ENCODE measurements at places on chromosomes 1 and 21.

DNA sequence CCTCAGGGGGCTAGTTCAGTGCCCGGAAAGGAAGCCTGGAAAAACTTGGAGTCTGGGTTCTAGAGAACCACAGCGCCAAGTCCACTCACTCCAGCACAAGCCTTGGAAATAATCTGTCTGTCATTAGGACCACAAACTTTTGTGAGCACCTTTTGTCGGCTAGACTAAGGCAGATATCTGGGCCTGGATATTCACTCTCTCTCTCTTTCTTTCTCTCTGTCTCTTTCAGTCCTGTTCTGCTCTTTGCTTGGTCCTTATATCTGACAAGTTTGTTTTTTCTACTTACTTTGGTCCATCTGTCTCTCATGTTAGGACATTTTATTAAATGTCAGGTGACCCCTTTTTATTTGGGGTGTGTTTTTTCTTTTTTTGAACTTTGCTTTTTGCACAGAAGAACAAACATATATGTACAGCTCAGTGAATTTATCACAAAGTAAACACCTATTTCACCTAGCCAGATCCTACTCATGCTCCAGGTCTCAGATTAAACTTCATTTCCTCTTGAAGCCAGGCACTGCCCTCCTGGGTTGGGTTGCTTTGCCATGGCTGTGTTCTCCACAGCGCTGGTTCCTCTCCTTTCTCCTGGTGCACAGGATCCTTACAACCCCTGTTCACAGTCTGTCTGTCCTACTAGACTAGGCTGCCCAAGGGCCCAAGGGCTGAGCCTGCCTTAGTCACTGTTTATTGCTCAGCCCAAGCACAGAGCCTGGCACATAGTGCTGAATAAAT is 40.8 kb downstream of the TCEANC2 start:
- DNase-seq, result no peak

- DNase-seq, result no peak
These were observed 41.2 kb upstream of the WLS start for GRCh38 chr1:68273530-68273929.

GRCh38 chr1:92881391-92881790 is 49.6 kb downstream of the RPL5 start:
- no peak for DNase-seq

DNA sequence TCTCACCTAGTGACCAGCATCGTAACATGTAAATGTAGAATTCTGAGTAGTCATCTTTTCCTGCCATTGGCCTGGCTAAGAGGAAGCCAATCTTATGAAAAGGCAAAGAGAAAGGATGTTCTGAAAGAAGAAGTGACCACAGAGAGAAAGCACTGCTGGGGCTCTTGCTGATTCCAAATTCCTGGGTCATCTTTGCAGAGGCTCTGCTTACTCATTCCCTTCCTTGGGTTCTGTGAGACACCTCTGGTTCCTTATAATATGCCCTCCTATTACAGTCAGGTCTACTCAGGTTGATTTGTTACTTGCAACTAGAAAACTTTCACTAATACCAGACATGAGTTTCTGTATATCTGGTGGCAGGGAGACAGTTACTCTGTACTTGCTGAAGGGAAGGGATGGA is 198.8 kb upstream of the C8B start:
- DNase-seq, result no peak
